Bladder microvascular endothelial cell (primary cell): ENCODE measurements at places on chromosomes 12 and 14. TPM values are rescaled to one million over a fixed set of nuclear protein-coding genes. Genes with fewer than 3 reads are reported as not detected.

LRP1 gene
- 3.2 and 4.6 TPM in 2 replicates for total RNA-seq

RNASE3 gene
- not detected in 2 replicates for total RNA-seq

TMEM19 gene
- total RNA-seq, result 35.9 and 49.4 TPM in 2 replicates

GLT1D1 gene
- not detected in 2 replicates for total RNA-seq

LMNTD1 gene
- total RNA-seq, result not detected in 2 replicates

PTPN11 gene
- total RNA-seq, result 46.0 and 91.0 TPM in 2 replicates

SLC38A4 gene
- total RNA-seq, result under 0.01 and 4.2 TPM in 2 replicates

KRT71 gene
- total RNA-seq, result not detected in 2 replicates

IGFBP6 gene
- 7.0 and 44.7 TPM in 2 replicates for total RNA-seq

TAS2R7 gene
- not detected in 2 replicates for total RNA-seq

AKAP3 gene
- total RNA-seq, result 0.63 and 0.65 TPM in 2 replicates

RNU4-1 gene
- under 0.01 TPM in 1 of 2 replicates, not detected in the other for total RNA-seq

CLEC9A gene
- total RNA-seq, result not detected in 2 replicates

SERPINA5 gene
- total RNA-seq, result 0.31 TPM in 1 of 2 replicates, not detected in the other

DLST gene
- 46.1 and 73.6 TPM in 2 replicates for total RNA-seq

CLEC2A gene
- not detected in 2 replicates for total RNA-seq

RFX4 gene
- not detected in 2 replicates for total RNA-seq

SEL1L gene
- 41.0 and 88.9 TPM in 2 replicates for total RNA-seq

ARHGEF25 gene
- under 0.01 and 2.5 TPM in 2 replicates for total RNA-seq

TSPAN9 gene
- 37.9 and 121 TPM in 2 replicates for total RNA-seq

SRRM4 gene
- total RNA-seq, result not detected in 2 replicates

NRXN3 gene
- 0.16 and 0.19 TPM in 2 replicates for total RNA-seq

BIN2 gene
- total RNA-seq, result not detected in 2 replicates

VASH1 gene
- 54.4 and 113 TPM in 2 replicates for total RNA-seq

SBNO1 gene
- total RNA-seq, result 14.4 and 33.7 TPM in 2 replicates

ASCL1 gene
- not detected in 2 replicates for total RNA-seq

TAS2R43 gene
- 4.0 TPM in 1 of 2 replicates, not detected in the other for total RNA-seq

RPL10L gene
- total RNA-seq, result not detected in 2 replicates

GPR84 gene
- 0.16 TPM in 1 of 2 replicates, not detected in the other for total RNA-seq

NID2 gene
- 16.4 and 23.5 TPM in 2 replicates for total RNA-seq
